ENCODE measurements at places on chromosomes 6 and 20.

DNA sequence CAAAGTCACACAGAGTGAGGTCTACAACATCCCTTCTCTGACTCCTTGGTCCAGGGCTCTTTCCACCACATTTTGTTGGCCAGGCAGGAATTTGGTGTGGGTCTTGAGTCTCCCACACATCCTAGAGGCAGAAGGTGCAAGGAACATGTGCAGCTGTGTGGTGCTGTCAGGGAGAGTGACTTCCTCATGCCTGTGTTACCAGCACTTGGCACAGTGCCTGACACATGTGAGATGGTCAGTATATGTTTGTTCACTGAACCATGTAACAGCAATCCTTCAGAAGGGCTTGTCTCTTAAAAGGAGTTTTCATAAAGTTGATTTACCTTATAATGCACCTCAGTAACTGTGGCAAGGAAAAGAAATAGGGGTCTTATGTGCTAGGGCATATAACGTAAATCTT is 168.5 kb downstream of the CDC5L start:
- H3K36me3 ChIP-seq = no peaks in the 10 kb centered on the region
- no peaks in the 10 kb centered on the region for H3K4me1 ChIP-seq
- no peak overlapping the region for H3K27ac ChIP-seq
- H3K27me3 ChIP-seq = peaks cover 51% of the 10 kb centered on the region
- H3K4me3 ChIP-seq = no peak overlapping the region
- no peak for DNase-seq

DNA sequence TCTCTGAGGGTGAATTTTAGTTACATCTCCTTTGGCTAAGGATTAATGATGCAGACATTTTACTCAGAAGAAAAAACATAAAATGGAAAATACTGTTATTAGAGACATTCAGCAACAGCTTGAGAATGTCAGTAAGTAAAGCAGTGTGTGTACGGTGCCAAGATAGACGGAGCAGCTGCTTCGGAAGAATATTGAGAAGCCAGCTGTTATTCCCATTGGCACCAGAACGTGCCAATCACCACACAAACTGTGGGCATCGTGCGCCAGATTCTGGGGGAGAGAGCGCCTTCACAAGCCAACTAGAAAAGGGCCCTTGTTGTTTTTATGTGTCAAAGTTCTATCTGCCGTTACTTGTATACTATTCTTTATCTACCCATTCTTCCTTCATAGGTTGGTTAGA is 163.4 kb downstream of the MTFR2 start:
- no peak overlapping the region for H3K4me3 ChIP-seq
- DNase-seq = no peak
- H3K27ac ChIP-seq = no peak overlapping the region
- H3K4me1 ChIP-seq = no peaks in the 10 kb centered on the region
- peaks cover 12% of the 10 kb centered on the region for H3K27me3 ChIP-seq

GRCh38 chr20:1718604-1719384 is 61.2 kb upstream of the SIRPG start:
- no peak for DNase-seq
- H3K36me3 ChIP-seq = no peaks in the 10 kb centered on the region
- no peak overlapping the region for H3K4me3 ChIP-seq
- H3K27me3 ChIP-seq = no peaks in the 10 kb centered on the region

DNA sequence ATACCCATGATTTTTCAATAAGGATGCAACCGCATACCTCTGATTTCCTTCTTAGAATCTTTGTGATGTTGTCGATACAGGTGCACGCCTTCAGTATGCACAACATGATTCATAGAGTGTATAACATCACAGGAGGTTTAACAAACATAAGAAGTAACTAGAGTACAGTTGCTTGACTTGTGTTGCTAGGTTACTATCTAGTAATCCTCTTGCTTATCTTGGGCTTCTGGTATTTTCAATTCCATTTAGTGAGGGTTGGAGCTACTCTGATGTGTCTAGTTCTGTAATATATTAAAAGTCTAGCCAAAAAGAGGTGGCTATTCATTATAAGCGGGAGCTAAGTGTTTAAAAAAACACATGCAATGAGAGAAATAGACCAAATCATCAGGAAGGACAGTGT is 85.5 kb upstream of the TENT5A start:
- no peak overlapping the region for H3K27ac ChIP-seq
- no peaks in the 10 kb centered on the region for H3K4me1 ChIP-seq
- H3K27me3 ChIP-seq = no peaks in the 10 kb centered on the region
- H3K36me3 ChIP-seq = no peaks in the 10 kb centered on the region
- H3K4me3 ChIP-seq = no peak overlapping the region

GRCh38 chr6:57021086-57021720 is 25.3 kb upstream of the KIAA1586 start:
- no peaks in the 10 kb centered on the region for H3K4me1 ChIP-seq
- H3K27me3 ChIP-seq = peaks cover 10% of the 10 kb centered on the region
- DNase-seq = no peak
- H3K4me3 ChIP-seq = no peak overlapping the region
- H3K36me3 ChIP-seq = no peaks in the 10 kb centered on the region
